GM13976 (cell line): ENCODE measurements at places on chromosomes 6 and 20.

DNA sequence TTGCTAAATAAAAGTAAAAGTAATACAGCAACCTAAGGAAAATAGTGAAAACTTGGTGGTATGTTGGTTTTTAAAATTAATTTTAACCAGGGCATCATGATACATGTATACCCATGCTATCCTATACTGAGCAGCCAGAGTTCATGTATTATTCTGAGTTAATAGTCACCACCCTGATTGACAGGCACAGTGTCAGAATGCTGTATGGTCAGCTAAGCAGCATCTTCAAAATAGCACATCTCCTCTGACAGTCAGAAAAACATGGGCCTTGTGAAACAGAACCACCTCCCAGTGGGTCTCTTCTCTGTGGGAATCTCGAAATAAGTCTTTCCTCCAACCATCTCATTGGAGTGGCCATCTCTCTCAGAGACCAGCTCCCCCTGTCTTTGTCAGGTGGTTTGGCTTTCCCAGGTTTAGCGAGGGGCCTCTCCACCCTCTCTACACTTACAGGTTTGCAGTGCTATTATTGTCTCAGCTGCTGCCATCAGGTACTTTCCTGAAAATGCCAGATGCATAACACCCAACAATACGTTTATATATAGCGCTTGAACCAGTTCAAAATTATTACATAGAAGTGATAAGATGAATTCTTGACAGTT, 47.1 kb upstream of the RNF8 start:
- no peak for DNase-seq

DNA sequence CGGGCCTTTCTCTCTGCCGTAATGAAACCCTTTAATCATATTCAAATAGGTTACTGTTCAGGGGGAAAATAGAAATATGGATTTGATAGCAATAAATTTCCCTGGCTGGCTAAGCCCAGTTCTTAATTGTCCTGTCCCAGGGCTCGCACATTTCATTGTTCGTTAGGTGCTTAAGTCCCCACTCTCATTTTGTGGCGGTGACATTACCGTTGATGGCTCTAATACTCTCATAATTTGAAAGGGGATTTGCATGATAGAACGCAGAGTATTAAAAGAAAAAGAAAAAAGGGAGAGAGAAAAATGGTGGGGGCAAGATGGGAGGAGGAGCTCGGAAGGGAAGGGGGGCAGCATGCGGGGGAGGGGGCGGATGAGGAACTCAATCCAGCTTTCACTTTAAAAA, 79.1 kb upstream of the FOXP4 start:
- DNase-seq: no peak

DNA sequence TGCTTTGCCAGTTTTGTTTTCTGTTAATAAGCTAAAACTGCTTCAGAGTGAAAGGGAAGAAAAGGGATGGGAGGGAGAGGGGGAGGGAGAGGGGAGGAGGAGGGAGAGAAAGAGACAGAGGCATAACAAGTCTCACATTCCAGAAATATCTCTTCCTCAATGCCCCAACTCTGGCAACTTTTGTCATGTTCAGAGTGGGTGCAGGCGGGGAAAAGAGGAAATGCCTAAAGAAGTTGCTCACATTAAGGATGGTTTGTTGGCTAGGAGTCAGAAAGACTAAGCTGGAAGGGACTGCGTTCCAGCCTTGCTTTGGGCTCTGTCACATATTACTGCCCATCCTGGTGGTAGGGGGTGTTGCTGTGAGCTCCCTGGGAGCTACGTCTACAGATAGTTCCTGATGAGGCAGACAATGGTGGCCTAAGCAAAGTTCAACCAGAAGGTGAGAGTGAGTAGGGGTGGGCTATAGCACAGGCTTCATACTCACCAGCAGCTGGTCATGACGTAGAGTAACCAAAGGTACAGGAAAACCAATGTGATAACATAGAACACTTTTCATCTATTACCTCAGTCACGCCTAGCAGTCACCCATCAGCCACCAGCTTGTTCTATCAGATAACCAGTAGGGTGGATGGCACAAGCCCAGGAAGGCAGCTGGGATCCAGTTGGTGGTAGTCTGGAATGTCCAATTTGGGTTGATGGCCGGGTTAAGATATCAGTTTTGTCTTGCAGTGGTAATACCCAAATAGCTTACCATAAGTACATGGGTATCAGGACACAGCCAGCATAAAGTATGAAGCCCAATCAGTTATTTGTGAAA, 2.1 kb downstream of the TSPYL4 start:
- no peak for DNase-seq

- no peak for DNase-seq
Observed at GRCh38 chr6:74357321-74357720, 661.3 kb downstream of the CD109 start.

DNA sequence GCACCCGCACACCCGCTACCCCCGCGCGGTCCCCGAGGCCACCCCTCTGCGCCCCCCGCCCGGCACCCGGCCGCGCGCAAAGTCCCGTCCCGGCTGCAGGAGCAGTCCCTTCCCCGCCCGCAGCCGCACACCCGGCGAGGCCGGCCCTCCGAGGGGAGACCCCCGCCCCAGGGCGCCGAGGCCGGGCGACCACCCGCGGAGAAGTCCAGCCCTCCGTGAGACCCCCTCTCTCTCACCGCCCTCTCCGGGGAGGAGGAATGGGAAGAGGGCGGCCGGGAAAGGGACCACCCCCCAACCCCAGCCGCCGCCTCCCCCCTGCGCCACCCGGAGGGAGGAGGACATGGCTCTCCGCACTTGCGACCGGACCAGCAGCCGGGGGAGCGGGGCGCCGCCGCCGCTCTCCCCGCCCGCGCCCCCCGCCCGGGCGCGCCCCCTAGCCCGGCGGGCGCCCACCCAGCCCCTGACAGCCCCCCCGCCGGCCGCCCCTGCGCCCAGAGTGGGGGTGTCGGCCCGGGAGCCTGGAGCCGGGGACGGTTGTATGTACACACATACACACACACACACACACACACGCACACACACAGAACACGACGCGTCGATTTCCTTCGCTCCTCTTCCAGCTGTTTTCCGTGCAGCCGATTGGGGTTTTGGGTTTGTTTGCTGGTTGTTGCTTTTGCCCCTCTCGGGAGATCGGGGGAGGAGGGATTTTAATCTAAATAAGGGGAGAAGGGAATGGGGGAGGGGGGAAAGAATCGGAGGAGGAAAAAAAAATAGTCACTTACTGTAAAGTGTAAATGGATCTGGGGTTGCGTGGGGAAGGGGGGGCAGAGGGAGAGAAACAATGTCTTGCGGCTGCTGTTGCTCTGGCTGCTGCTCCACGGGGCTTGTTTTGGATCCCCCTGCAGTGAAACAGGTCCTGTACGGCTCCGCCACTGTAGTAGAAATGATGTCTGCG, at the start of gene ATXN1:
ATXN1 (minus strand) TSS at position 945 of the 955 bp plus-strand sequence.
- DNase-seq: peak; percentile 56

DNA sequence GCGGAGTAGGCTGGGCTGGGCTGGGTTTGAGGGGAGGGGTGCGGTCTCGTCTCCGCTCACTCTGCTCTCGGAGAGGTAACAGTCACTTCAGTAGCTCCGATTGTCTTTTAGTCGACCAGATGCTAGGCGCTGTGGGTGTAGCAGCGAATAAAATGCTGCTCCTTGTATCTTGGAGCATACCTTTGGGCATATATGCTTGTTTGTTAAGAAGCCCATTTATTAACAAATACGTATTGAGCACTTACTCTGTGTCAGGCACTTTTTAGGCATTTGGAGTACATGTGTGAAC, 545 bp downstream of the ACTR5 start:
- no peak for DNase-seq

GRCh38 chr6:46242921-46243320, 72.1 kb upstream of the ENPP5 start:
- DNase-seq: no peak

DNA sequence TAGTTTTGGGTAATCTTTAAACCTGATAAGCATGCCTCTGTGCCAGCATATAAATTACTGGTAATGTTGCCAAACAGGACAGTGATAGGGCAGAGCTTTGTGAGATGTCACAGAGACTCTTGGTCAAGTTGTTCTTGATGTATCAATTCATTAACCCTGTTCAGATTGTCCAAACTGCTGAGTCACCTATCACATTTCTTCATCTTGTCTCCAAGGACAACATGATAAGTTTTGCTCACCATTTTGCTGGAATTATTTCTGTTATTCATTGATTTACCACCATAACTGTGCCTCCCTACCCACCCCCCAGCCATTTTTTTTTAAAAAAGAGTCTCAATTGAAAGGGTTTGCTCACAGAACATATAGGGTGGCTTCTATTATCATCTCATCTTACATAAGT, 19.5 kb upstream of the GMNN start:
- DNase-seq: no peak

GRCh38 chr6:89503641-89504040, 70.7 kb downstream of the ANKRD6 start:
- DNase-seq: no peak

DNA sequence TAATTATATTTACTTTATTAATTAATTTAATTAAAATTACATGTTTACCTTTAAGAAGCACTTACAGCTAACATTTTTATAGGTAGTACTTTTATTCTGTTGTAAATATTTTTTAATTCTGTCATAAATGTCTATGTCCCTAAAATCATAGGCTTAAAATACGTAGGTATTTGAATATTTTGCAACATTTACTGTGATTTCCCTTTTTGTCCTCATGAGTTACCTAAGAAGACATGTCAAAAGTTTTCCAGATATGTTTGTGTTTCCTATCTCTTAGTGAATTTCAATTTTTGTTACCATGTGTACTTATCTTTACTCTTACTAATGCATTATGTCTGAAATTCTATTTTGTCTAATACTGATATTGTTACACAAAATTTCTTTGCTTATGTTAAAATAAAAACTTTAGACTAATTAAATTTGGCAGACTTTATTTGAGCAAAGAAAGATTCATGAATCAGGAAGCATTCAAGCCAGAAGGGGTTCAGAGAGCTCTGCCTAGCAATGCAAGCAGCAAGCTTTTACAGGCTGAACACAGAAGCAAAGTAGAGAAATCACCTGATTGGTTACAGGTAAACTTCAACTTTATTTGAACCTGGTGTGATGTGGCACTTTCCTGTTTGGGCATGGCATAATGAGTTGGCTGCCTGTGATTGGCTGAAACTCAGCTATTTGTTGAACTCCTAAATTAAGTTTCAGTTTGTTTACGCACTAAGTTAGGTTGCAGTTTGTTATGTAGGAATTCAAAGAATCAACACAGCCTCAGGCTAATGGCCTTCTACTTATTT, 123.2 kb upstream of the TMEM170B start:
- DNase-seq: no peak

GRCh38 chr6:108841377-108841855, 6.8 kb upstream of the ARMC2 start:
- DNase-seq: no peak

DNA sequence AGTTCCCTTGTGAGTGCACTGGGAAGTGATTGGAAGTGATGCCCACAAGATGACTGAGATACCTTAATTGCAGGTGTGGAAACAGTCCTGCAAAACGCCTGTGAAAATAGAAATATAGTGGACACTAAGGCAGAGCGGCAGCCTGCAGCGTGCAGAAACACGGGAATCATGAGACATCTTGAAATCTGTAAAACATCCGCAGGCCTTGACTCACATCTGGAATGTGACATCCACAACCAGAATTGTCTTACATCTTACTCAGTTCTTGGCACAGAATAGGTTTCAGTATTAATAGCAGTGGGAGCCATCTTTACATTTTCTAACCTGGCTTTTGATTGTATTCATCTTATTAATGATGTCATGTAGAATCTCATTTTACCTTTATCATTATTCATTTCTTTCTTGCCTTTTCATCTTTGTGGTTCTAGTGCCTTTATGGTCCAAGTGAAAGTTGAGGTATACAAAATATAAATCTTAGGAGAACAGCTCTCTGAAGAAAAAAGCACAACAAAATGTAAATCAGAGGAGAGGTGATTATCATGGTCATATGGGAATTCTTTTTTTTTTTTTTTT, 44.6 kb downstream of the CDYL start:
- DNase-seq: no peak

- DNase-seq: no peak
Observed at GRCh38 chr6:37230104-37230503, 27.5 kb upstream of the TBC1D22B start.

GRCh38 chr6:16412171-16412570, 173.8 kb downstream of the GMPR start:
- no peak for DNase-seq
